Panc1 (cell line): ENCODE measurements at places on chromosomes 1 and 21. TPM values are rescaled to one million over a fixed set of nuclear protein-coding genes. Genes with fewer than 3 reads are reported as not detected.

The ZBTB8A gene
- 6.5 TPM for total RNA-seq

DNA sequence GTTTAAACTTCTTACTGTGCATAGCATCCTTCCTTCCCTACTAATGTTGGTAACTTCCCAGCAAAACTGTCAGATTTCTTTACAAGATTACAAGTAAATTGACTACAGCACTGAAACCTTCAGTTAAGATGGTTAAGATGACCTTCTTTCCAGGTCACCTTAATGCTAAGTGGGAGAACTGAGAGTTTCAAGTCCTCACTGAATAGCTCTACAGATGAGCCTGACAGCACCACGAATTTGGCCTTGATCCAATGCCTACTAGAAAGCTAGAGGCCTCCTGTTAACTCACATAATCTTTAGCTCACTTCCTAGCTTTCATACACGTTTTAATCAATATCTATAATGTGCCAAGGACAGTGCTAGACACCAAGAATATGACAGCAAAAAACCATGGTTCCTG is 276.0 kb upstream of the PLD5 start:
- no peak overlapping the region for H3K4me3 ChIP-seq
- H3K27ac ChIP-seq: no peak overlapping the region
- no peaks in the 10 kb centered on the region for H3K4me1 ChIP-seq
- peaks cover 2% of the 10 kb centered on the region; the same call in 1 of the 2 replicates for H3K27me3 ChIP-seq
- DNase-seq: no peak

DNA sequence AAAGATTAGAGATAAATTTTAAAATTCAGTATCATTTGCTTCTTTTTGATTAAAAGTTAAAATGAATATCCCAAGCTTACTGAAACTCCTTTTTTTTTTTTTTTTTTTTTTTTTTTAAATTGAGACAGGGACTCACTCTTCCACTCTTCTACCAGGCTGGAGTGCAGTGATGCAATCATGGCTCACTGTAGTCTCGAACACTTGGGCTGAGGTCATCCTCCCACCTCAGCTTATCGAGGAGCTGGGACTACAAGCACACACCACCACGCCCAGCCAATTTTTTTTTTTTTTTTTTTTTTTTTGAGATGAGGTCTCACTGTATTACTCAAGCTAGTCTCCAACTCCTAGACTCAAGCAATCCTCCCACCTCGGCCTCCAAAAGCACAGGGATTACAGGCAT is 92.1 kb upstream of the RGS18 start:
- H3K4me3 ChIP-seq: no peak overlapping the region
- H3K4me1 ChIP-seq: no peaks in the 10 kb centered on the region
- H3K27me3 ChIP-seq: no peaks in the 10 kb centered on the region
- no peak overlapping the region for H3K27ac ChIP-seq
- no peak for DNase-seq

DNA sequence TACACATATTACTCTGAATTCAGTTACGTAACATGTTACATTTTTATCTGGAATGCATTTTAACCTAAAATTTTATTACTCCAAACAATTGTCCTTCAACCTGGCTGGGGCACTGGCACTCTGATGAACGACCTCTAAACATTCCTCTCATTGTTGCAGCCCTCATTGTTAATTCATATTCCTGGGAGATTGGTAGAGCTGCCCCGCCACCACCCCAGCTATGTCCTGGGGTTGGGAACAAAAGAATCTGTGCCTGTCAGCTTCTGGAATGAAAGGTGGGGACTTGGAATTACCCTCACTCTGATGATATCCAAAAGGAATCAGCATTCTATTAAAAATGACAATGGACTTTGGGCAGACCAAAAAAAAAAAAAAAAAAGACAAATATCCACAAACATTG is 38.0 kb upstream of the DESI2 start:
- H3K36me3 ChIP-seq: no peaks in the 10 kb centered on the region
- H3K4me1 ChIP-seq: no peaks in the 10 kb centered on the region
- no peak overlapping the region for H3K4me3 ChIP-seq
- no peak for DNase-seq
- no peak overlapping the region for H3K27ac ChIP-seq
- 0 out of 2 replicates have a peak, but pooled peaks cover 3% of the 10 kb centered on the region for H3K27me3 ChIP-seq

- no peak overlapping the region for H3K4me3 ChIP-seq
- no peak overlapping the region for H3K27ac ChIP-seq
- H3K4me1 ChIP-seq: no peaks in the 10 kb centered on the region
Measured at GRCh38 chr1:3393024-3393986, 61.2 kb upstream of the ARHGEF16 start.

The GMEB1 gene
- 13.8 TPM for total RNA-seq

DNA sequence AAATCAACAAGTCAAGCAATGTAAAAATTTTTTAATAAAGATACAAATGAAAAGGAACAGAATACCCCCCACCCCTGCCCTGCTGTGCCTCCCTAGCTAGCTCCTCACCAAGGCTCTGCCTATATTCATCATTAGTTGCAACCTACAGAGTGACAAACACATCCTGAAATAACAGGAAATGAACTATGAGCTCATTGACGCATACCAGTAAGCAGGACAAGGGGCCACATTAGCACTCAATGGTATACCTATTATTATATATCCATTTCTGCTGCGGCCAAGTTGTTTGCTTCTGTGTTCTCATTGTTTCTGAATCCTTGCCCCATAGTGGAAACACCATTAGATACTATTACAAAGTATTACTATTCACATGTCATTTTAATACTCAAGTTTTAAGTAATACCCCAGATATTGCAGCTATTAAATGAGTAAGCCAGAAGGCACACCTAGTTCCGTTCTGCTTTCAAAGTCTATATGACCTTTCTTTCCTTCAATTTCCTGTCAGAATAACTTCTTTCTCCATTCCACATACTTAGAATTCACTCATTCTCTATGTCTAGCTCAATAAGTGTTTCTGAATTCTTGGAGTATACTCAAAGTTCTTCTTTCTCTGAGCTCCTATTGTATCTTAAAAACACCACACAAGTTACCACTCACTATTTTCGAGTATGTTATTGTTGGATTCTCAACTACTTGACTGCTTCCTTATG is 1214.9 kb downstream of the PLA2G4A start:
- H3K4me3 ChIP-seq: no peak overlapping the region
- no peak overlapping the region for H3K27ac ChIP-seq
- H3K36me3 ChIP-seq: no peaks in the 10 kb centered on the region
- no peaks in the 10 kb centered on the region for H3K27me3 ChIP-seq
- DNase-seq: no peak

DNA sequence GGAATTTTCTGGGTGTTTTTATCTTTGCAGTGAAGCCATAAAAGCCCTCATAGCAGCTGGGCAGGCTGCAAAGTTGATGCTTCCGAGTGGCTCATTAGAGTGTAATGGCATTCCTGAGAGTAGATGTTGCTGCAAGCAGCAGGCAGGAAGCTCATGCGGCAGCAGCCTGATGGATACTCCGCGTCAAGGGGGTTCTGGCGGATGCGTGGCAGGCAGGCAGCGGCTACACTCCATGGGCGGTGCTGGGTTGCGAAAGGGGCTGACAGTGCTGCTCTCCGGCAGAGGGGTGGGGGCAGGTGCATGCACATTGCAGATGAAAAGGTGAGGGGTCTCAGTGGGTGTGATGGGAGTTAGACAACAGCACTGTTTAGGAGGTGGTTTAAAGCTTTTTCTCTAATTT is 93.2 kb upstream of the AJAP1 start:
- no peak for DNase-seq
- no peaks in the 10 kb centered on the region for H3K27me3 ChIP-seq
- no peak overlapping the region for H3K27ac ChIP-seq
- H3K4me3 ChIP-seq: no peak overlapping the region

- H3K4me3 ChIP-seq: no peak overlapping the region
- H3K27ac ChIP-seq: no peak overlapping the region
- no peaks in the 10 kb centered on the region for H3K4me1 ChIP-seq
- no peaks in the 10 kb centered on the region for H3K27me3 ChIP-seq
Measured at GRCh38 chr1:210385228-210385627, 56.5 kb downstream of the HHAT start.

DNA sequence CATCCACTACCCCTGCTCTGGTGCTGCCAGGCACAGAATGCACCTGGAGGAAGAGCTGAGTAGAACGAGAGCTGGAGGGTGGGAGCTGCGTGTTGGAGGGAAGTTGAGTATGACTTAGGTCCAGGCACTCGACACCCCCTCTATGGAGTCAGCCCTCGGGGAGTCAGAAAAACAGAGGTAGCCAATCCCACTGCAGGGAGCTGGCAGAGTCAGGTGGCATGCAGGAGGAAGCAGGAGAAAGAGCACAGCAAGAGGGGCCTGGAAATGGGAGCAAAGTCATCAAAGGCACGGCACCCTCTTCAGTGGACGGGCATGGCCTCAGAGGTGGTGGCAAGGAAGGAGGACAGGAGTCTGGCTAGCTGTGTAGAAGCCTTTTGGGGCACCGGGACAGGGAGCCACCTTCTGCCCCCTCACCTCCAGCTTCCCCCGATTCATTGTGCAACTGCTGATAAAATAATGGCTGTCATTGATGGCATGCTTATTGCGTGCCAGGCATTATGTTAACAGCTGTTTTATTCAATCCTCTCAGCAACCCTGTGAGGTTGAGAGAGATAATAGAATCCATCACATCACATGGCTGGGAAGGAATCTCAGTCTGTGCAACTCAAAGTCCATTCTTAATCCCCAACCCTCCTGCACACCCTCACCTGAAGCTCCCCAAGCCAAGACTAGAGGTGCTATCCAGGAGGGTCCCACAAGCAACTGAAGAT is 42.0 kb downstream of the C1orf198 start:
- no peaks in the 10 kb centered on the region for H3K27me3 ChIP-seq
- DNase-seq: no peak

DNA sequence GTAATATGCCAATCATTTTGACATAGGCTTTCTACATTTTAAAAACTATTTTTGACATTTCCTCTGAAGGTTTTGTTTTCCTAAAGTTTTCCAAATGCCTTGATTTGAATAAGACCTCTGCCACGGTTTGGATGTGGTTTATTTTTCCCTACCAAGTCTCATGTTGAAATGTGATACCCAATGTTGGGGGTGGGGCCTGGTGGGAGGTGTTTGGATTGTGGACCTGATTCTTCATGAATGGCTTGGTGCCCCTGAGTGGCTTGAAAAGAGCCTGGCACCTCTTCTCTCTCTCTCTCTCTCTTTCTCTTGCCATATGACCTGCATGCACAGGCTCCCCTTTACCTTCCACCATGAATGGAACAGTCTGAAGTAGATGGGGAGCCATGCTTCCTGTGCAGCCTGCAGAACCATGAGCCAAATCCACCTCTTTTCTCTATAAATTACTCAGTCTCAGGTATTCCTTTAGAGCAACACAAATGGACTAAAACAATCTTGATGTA is 14.8 kb downstream of the MMEL1 start:
- H3K4me1 ChIP-seq: no peaks in the 10 kb centered on the region
- DNase-seq: no peak
- no peak overlapping the region for H3K4me3 ChIP-seq
- H3K27ac ChIP-seq: no peak overlapping the region
- H3K36me3 ChIP-seq: no peaks in the 10 kb centered on the region
- peaks cover 20% of the 10 kb centered on the region for H3K27me3 ChIP-seq

DNA sequence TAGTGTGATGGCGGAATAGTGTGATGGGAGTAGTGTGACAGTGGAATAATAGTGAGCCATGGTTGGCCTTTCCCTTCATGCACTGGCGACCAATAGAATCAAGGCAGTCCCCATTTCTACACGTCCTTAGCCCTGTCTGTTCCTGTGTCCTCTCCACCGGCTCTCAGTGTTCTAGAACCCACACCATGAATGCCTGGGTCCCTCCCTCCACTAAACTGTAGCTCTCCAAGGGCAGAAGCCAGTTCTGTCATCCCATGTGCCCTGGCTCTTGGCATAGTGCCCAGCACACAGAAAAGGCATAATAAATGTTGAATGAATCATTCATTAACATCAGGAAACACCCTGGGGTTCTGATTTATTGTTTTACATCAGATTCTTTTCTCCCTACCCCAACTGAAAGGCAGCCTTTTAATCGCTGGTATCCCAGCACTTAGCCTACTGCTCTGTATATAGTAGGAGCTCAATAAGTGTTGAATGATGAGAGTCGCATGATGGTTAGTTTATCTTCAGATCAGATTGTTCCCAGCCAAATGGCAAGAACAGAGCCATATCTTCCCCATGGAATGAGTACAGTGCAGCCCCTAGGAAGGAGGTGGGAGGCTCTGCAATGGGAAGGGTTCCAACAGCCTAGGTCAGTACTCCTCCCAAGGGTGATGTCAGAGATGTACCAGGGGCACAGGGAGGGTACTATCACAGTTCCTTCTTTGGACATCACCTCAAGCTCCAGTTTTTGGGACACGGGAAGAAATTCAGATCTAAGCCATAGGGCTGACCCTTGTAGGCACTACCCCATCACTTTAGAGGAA is 325.7 kb downstream of the HHAT start:
- no peaks in the 10 kb centered on the region for H3K4me1 ChIP-seq
- no peak for DNase-seq
- H3K4me3 ChIP-seq: no peak overlapping the region
- H3K27ac ChIP-seq: no peak overlapping the region
- no peaks in the 10 kb centered on the region for H3K36me3 ChIP-seq

DNA sequence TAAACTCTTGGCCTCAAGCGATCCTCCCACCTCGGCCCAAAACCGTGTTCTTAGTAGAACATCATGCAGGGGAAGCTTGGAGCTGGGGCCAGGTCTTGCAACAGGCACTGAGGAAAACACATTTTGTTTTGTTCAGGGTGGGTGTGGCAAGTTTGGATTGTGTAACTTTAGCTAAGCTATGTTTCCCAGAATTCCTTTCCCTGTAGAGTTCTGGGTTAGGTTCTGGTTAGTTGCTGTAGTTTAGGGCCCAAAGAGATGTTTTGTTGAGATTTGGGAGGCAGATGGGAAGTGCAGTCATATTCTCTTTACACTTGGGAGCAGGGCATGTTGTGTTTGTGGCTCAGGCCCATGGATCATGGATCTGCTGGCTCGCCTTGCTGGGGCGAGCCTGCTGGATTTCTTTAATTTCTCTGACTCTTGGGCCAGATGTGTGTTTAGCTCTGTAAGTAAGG is 24.0 kb downstream of the PLA2G5 start:
- no peak overlapping the region for H3K27ac ChIP-seq
- H3K27me3 ChIP-seq: peaks cover 10% of the 10 kb centered on the region
- no peaks in the 10 kb centered on the region for H3K36me3 ChIP-seq
- H3K4me3 ChIP-seq: no peak overlapping the region
- H3K4me1 ChIP-seq: no peaks in the 10 kb centered on the region
- no peak for DNase-seq

The CLCA1 gene
- total RNA-seq: 0.08 TPM

The WDR64 gene
- not detected for total RNA-seq

The RIT1 gene
- 28.1 TPM for total RNA-seq

The NR1I3 gene
- total RNA-seq: not detected

- H3K36me3 ChIP-seq: no peaks in the 10 kb centered on the region
- no peak for DNase-seq
- no peaks in the 10 kb centered on the region; the same call in 1 of the 2 replicates for H3K4me1 ChIP-seq
- no peak overlapping the region for H3K27ac ChIP-seq
Measured at GRCh38 chr21:43193651-43194302, 25.0 kb downstream of the CRYAA start.

- DNase-seq: no peak
- H3K36me3 ChIP-seq: no peaks in the 10 kb centered on the region
- H3K4me1 ChIP-seq: no peaks in the 10 kb centered on the region
- no peak overlapping the region for H3K4me3 ChIP-seq
- no peak overlapping the region for H3K27ac ChIP-seq
Measured at GRCh38 chr1:101098327-101098726, 72.7 kb upstream of the DPH5 start.

The S100B gene
- total RNA-seq: not detected
